NCI-H1092 treated with DMSO at 0.1 percent for 48 hours (cell line): ENCODE measurements at places on chromosomes 16 and 17.

DNA sequence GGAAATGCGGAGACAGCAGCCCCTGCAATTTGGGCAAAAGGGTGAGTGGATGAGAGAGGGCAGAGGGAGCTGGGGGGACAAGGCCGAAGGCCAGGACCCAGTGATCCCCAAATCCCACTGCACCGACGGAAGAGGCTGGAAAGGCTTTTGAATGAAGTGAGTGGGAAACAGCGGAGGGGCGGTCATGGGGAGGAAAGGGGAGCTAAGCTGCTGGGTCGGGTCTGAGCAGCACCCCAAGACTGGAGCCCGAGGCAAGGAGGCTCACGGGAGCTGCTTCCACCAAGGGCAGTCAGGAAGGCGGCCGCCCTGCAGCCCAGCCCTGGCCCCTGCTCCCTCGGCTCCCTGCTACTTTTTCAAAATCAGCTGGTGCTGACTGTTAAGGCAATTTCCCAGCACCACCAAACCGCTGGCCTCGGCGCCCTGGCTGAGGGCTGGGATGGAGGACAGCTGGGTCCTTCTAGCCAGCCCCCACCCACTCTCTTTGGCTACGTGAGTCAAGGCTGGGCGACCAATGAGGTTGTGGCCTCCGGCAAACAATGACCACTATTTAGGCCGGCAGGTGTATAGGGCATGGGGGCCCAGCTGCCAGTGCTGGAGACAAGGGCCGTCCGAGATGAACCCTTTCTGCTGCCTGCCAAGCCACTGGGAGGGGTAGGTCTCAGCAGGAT, 507 bp downstream of the SERPINF1 start:
- DNase-seq = no peak

- DNase-seq = no peak
Observed at GRCh38 chr17:32916134-32916533, 11.8 kb upstream of the TMEM98 start.

GRCh38 chr16:20875355-20875650, 24.9 kb downstream of the DCUN1D3 start:
- DNase-seq = no peak

GRCh38 chr17:42329025-42329976, 41.0 kb downstream of the STAT5A start:
- no peak for DNase-seq

GRCh38 chr17:68391561-68392268, 65.6 kb downstream of the WIPI1 start:
- no peak for DNase-seq
